ENCODE measurements at places on chromosomes 3 and 15.

GRCh38 chr15:85037641-85038040 lies 56.0 kb downstream of the PDE8A start:
- no peak for ATAC-seq

DNA sequence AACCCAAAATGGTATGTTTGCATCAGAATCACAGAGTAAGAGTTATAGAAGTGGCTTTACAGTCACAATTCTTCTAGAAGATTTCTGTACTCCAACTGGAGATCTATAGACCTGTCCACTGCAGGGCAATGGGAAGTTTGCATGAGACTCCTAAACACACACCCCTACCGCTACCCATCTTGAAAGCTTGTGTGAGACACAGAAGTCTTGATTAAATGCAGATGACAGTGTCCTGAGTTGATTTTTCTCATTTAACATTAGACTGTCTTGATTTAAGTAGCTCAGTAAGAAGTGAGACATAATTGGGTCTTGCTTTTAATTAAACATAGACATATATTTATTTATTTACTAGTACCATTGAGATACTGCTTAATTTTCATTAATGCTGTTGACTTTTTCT lies 54.4 kb downstream of the CD47 start:
- no peak for ATAC-seq

- no peak for ATAC-seq
Measured at GRCh38 chr3:31196881-31197364, 302.5 kb upstream of the GADL1 start.

DNA sequence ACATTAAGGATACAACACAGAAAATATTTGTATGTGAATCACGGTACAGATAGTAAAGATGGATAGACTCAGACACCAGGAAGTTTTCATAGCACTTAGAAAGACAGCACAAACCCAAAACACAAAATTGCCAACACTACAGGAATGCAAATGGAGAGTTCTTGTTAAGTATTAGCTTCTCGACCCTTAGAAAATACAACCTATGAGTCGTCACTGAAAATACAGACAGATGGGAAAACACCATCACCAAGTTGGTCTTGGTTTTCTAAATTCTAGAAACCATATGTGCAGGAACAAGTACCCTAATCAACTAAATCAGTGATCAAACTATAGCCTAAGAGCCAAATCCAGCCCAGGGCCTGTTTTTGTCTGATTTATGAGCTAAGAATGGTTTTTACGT lies 50.7 kb downstream of the PEAK1 start:
- ATAC-seq: no peak

DNA sequence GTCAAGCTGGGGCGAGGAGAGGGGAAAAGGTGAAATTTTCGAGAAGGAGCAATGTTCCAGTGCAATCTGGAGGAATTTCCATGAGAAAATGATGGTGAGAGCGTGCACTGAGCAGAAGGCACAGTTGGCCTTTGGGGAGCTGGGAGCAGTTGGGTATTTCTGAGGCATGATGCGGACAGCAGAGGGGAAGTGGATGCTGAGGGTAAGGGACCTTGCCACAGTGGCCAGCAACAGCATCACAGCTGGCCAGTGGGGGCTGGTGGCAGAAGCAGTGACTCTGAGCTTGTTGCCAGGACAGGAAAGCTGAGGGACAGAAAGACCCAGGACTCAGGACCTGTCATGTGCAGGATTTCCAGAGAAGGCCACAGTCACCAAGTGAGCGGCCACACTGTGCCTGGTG lies 98.9 kb downstream of the LSM3 start:
- ATAC-seq: no peak
